ENCODE measurements at places on chromosomes 11 and 22.
A peak's percentile ranks its signal among the peaks of the same experiment; 100 is the strongest.

- no peak for DNase-seq
These were observed 91.4 kb upstream of the BIRC3 start for GRCh38 chr11:102225689-102226568.

- DNase-seq: no peak
These were observed 437.5 kb downstream of the INSC start for GRCh38 chr11:15551901-15552851.

DNA sequence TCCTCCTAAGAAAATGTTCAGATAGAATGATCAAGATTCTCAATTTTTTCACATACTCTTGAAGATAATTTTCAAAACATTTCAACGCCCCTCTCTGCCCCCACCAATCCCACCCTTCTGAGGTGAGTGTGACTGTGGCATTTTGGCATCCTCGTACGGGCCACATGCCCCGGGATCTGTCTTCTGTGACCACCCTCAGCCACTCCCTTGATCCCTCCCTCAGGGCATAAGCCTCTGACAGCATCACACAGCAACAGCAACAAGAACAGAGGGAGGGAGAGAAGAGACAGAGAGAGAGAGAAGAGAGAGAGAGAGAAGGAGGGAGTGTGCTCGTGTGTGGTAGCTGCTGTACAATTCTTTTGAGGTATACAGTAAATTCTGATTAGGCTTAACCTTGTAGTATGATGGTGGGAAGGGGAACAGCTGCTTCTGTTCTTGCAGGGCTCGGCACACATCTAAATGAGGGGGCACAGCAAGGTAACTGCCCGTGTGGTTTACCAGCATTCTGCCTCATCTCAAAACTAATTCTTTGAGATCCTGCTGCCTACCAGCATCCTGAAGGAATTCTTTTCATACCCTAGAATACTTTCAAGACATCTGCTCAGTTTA, 21.4 kb downstream of the SCUBE2 start:
- DNase-seq: no peak

GRCh38 chr22:25669253-25670069, 72.5 kb upstream of the MYO18B start:
- no peak for DNase-seq

DNA sequence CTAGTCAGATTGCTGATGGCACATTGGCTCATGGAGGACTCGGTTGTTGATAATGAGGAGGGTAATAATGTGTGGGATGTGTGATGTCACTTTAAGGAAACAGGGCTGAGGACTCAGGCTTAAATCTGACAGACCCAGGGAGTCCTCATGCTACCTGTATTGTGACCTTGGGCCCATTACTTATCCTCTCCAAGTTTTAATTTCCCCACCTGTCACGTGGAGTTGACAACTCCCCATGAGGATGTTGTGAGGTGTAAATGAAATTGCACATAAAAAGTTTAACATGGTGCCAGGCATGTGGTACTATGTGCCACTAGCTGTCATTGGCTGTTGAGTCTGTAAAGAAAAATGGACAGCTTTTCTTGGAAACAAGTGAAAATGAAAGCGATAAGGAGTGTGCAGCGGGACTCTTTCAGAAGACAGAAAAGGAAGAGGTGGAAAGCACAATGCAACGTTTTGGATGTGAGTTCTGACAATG, 15.3 kb downstream of the IL10RA start:
- DNase-seq: peak; percentile 34

- DNase-seq: no peak
These were observed 71.4 kb downstream of the SFI1 start for GRCh38 chr22:31567702-31568101.

- DNase-seq: no peak
These were observed 16.4 kb upstream of the RFPL3 start for GRCh38 chr22:32341122-32341740.

GRCh38 chr11:21412652-21413383, 743.4 kb downstream of the NELL1 start:
- no peak for DNase-seq

- DNase-seq: no peak
These were observed 52.8 kb upstream of the YWHAH start for GRCh38 chr22:31891366-31892079.

DNA sequence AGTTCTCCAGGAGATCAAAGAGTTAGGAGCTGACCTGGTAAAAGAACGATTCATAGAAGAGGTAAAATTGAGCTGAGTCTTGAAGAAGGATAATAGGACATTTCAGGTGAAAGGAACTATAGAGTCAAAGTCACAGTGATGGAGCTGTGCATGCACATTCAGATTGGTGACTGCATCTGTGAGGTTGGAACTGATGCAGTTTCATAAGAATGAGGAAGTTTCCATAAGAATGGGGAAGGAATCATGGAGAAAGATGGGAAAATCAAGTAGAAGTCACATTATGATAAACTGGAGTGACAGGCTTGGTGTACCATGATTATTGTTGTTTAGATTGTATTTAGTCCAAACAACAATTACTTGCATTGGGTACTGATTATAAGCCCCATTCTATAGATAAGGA, 232.2 kb downstream of the FAM76B start:
- no peak for DNase-seq

- DNase-seq: no peak
These were observed 18.0 kb downstream of the DERL3 start for GRCh38 chr22:23820748-23821211.

GRCh38 chr11:62373464-62374119, 36.3 kb downstream of the ASRGL1 start:
- DNase-seq: no peak

DNA sequence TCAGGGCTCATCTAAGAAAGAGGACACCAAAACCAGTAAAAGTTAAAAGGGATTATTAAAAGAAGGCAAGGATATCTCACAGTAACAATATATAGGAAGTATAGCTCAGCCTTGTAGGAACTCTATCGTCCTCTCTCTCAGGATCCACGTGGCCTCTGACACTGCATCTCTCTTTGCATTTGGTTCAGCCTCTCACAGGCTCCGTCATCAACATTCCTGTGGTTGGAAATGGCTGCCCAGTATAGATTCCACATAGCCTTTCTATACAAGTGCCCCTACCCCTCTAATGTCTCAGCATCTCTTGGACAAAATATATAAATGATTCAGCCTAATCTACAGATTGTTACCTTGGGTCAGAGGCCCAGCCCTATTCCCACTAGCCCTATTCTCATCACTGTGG, 101.3 kb upstream of the DBX1 start:
- no peak for DNase-seq

DNA sequence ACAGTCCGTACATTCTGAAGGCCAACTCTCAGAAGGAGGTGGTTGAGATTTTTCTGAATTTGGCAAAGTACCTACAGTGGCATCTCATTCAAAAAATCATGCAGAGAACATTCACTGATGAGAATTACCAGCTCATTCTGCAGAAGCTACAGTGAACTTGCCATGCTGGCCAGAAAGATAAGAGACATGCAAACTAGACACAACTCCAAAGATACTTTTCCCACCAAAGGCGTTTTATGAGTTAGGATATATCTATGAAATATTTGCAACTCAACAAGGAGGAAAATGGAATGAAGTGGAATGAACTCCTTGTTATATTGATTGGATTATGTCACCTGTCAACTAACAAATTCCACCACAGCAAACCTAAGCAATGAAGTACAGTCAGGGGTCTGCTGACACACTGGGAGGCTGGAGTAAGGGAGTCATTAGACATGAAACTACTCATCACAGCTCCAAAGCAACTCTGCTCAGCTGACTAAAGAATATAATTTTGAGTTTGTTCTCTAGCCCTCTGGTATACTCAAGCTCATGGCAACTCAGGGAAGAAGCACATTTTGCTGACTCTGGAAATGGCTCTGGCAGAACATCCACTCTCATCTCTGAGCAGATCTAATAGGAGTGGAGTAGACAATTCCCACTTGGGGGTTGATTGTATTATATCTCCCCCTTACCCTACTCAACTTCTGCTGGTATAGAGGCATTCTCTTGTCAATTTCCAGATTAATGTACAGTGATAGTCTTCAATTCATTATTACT, 22.9 kb downstream of the MAML2 start:
- no peak for DNase-seq

GRCh38 chr11:842370-843002, at the start of the genes POLR2L and TSPAN4:
Gene POLR2L, minus strand, starts transcription at chr11:842529. Its CDS starts 21 bp downstream, at chr11:842508.
Gene TSPAN4, plus strand, starts transcription at chr11:842852. Its CDS starts 7,453 bp downstream, at chr11:850305.
- DNase-seq: peak; percentile 87

GRCh38 chr11:101083335-101083734, 46.3 kb downstream of the PGR start:
- no peak for DNase-seq

DNA sequence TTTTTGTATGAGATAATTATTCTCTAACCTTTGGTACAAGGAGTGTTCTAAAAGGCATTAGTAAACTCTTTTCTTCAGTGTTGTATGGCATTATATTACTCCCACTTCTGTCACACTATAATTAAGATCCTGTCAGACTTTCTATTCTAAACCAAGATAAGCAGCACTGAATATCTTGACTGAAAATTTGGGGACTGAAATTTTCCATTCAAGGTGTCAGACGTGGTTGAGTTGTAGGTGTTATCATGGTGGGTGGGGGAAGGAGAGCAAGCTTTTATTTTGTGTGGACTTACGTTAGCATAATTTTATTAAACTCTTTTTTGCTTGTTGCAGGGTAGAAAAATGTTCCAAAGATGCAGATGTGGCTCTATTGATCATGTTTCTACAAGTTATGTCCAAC, 22.9 kb downstream of the MUC15 start:
- DNase-seq: no peak

DNA sequence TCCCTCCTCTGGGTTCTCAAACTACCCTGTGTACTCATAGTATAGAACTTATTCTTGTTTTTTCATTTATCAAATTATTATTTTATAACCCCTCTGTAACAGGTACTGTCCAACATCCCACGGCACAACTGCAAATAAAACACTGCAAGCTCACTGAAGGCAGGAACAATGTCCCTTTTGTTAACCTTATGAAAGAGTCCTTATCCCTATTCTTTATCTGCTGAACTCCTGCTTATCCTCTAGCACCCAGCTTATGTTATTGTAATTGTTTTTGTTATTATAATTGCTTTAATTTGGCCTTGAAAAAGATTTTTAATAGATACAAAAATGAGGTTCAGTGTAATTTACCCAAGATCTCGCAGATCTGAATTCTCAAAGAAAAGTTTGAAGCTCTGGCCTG, 130.4 kb downstream of the MSANTD4 start:
- no peak for DNase-seq

DNA sequence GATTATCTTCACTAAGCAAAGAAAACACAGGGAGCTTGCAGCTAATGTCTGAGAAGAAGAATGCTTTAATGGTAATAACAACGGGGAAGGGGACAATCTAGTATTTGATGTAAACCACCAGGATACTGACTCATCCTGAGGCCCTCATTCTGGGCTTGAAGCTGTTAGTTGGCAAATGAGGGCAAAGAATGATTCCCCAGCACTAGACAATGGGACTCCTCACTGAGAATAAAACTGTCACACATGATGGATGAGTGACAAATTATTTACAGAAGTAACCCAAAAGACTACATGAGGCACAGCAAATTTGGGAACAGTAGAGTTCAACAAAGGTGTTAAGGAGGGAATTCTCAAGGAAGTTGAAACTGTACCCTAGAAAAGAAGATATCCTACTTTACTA, 76.3 kb downstream of the FAM168A start:
- DNase-seq: peak; percentile 6

- no peak for DNase-seq
These were observed 14.1 kb downstream of the SERPIND1 start for GRCh38 chr22:20787746-20788626.

- DNase-seq: no peak
These were observed 96.9 kb downstream of the TEAD1 start for GRCh38 chr11:12770966-12771597.

DNA sequence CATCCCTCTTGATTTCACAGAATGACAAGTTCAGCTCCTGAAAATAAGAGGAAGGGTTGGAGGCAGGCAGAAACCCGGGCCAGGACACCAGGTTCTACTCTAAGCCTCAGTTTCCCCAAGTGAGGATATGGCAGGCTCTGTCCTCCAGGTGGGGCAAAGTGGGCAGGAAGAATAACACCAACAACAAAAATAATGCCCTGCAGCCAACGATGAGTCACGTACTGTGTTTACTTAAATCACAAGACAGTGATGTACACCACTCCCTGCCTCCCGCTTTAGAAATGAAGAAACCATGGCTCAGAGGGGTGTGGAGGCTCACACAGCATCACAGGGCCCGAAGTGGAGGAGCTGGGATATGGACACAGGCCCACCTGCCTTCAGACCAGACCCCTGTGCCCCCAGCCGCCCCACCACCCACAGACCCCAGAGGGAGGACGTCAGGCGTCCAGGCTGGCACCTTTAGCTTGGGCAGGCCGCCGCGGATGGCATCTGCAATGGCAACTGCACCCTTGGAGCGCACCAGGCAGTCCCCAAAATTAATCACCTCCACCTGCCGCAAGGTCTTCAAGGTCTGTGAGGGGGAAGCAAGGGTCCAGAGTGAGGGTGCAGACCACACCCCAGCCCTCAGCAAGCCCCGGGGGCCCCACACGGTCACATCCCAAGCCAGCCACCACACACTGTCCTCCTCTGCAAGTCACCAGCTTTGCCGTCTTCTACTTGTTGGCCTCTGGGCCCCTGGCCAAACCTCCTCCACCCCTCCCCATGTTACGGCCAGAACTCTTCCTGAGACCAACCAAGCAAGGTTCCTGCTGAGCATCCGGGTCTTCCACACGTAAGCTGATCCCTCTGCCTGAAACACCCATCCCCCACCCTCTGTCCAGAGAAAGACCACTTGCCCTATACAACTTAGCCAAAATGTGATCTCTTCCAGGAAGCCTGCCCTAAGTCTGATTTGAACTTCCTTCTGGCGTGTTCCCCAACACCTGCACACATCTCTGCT, 15.8 kb upstream of the CHADL start:
- DNase-seq: no peak

GRCh38 chr11:44625759-44626523, 60.5 kb downstream of the CD82 start:
- DNase-seq: no peak

DNA sequence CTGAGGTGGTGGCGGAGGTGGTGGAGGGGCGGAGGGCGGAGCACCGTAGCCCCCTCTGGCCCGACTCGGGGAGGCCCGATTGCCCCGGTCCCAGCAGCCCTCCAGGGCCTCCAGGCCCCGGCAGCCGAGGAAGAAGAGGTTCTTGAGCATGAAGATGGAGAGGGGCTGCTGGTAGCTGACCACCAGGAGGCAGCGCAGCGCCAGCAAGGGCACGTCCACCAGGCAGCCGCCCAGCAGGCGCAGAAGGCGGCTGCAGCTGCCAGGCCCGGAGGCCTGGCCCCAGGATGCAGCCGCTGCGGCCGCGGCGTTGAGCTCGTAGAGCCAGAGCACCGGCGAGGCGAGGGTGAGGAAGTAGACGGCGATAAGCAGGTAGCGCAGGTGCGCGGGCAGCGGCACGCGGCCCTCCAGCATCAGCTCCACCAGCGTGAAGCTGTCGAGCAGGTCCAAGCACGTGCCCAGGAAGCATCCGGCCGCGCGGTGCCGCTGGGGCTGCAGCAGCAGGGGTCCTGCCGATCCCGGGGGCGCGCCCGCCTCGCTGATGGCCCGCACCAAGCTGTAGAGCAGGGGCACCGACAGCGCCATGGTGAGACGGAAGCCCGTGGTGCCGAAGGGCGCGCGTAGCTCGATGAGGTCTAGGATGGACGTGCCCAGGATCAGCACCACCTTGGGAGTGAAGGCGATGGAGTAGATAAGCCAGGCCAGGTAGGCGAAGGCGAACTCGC, 1.5 kb downstream of the TMEM121B start:
- DNase-seq: no peak

- DNase-seq: no peak
These were observed 213.8 kb downstream of the TTC28 start for GRCh38 chr22:28465841-28466240.

Measured in stimulated activated CD4-positive, alpha-beta T cell treated with anti-CD3 and anti-CD28 coated beads, Interleukin-12 subunit alpha, Interleukin-12 subunit beta, amount 100 ng/mL, for 48 hours (primary cell).